ENCODE measurements at places on chromosomes 5 and 9.
A peak's percentile ranks its signal among the peaks of the same experiment; 100 is the strongest.

GRCh38 chr5:16808021-16808420, 128.1 kb downstream of the MYO10 start:
- no peak for DNase-seq

GRCh38 chr9:113851873-113852272, 24.2 kb upstream of the ZNF618 start:
- peak; percentile 21 for DNase-seq

DNA sequence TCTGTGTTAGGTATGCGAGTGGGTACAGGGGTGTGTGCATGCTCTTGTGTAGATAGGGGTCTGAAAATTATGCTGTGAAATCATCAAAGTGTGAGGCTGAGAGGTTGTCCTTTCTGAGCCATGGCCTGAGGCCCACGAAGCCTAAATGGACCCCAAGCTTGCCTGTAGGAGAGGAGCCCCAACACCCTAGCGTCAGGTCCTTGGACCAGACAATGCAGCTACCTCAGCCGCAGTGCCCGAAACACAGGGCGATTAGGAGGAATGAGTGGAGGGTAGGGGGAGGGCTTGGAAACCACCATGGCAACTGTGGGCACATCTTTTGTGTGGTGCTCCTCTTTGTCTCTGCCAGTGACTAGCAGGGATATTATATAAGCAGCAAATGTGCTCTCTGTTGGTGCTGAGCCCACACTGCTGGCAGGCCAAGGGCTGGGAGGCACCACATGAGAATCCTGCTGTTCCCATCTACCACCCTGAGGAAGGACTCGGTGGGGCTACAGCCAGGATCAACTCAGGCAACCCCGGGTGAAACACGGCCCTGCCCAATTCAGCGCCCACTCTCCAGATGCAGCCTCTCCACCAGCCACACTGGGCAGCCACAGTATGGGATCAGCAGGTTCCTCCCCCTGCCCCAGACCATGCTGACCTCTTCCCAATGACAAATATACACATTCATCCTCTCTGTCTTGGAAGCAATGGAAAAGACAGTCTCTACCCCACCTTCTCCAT, 84.6 kb upstream of the FSTL4 start:
- no peak for DNase-seq

DNA sequence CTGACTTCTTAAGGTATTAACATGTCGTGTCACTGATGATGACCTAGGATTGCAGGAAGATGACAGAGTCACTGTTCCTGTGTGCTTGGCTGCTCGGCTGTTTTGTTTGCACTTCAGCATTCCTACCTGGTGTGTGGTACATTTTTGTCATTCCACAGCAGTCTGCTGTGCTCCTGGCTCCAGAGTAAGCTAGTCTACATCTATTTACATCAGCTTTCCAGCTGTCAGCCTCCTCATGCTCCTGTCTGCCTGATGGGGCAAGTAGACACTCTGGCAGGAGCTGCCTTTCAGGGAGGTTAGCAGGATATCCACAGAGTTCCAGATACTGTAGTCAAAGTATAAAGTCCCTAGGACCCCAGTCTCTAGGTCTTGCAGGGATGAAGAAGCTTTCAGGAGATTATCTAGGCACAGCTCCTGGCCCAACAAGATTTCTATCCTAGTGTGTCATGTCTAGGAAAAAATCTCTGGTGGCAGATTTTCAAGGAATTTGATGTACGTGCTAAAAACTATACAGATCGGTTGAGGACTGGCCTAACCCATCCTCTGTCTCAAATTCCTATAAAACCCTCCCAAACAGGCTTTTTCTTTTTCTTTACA, 28.4 kb downstream of the RUSC2 start:
- DNase-seq = peak; percentile 98

DNA sequence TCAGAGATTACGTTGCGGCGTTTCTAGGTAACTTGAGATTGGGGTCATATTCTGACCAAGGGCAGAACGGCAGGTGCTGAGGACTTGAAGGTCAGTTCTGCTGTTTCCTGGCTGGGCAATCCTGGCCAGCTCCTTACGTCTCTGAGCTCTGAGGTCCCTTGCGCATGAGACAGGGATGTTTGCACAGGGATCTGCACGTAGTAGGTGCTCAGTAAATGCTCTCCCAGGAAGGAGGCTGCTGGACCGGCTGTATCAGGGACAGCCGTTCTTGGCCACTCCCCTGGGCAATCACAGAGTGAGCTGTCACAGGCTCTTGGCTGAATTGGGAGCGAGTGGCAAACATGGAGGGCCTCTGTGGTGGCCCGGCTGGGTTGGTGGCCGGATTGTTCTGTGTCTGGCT, 8.3 kb downstream of the NCS1 start:
- no peak for DNase-seq

- no peak for DNase-seq
Measured at GRCh38 chr9:131642496-131643083, 97.3 kb downstream of the PRRT1B start.

DNA sequence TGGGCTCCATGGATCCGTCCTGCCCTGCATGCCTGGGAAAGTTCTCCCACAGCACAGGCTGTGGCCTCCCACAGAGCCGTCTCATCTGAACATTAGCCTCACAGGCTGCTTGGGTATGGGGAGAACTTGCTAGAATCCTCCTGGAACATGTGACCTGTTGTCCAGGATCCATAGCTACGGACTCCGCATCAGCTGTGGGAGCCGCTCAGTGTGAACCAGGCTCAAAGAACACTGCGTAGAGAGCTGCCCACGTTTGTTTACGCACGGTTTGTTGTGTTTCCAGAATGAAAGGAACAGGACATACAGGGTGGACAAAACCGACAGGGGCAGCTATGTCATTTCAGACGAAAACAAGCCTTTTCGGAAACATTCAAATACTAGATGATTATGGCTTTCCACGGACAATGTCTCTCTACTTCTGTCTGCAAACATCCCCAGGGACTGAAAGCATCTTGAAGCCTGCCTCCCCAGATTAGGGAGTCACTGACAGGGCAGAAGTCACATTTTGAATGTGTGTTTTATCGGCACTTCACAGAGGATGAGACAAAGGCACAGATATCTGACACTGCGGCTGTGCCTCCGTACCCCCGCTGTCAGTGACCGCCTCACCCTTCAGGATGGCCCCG, 390.3 kb downstream of the GADD45G start:
- DNase-seq = no peak
